ENCODE measurements at places on chromosomes 1 and 21.

DNA sequence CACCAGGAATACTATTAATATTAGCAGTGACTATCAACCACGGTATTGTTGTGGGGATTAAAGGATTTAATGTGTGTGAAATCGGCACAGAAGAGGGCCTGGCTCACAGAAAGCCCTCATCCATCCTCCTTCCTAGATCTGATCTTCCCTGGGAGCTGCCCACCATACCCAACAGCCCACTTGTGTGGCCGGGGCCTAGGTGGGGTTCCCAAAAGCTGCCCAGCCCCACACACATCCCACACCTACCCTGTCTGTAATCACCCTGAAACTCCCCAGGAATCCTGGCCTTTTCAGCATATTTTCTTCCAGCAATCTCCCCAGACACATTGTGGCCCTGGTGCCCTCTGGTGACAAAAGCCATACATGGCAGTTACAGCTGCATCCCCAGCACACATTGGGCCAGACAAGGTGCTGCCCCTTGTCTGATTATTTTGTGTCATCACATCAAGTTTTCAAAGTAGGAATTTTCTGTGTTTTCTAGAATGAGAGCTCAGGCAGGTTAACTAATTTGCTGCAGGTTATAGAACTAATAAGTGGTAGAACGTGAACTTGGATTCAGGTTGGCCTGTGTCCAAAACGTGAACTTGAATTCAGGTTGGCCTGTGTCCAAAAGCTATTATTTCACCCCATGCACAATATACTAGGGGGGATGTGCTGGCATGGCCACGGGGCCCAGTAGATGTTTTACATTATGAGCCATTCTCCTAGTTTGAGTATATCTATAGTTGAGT, 5.3 kb upstream of the SLC6A9 start:
- DNase-seq: peak; percentile 58

DNA sequence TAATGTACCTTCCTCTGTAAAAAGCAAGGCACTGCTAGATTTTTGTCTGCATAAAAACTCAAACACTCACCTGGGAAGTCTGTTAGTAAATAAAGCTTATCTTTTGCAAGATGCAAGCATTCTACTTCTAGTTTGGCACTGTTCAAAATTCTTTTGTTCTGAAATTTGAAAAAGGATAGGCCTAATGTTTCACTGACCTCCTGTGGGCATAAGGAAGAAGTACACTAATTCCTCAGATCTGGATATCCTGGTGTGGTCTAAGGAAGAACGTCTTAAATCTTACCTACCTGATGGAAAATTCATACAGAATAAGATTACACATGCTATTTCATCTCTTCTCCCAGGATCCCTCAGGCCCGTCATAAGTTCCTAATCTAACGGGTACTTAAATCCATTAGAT, 93.5 kb upstream of the CAMK1G start:
- no peak for DNase-seq

GRCh38 chr1:24126018-24126671, 14.2 kb upstream of the MYOM3 start:
- no peak for DNase-seq

- no peak for DNase-seq
These were observed 82.2 kb upstream of the DPT start for GRCh38 chr1:168811176-168811575.

DNA sequence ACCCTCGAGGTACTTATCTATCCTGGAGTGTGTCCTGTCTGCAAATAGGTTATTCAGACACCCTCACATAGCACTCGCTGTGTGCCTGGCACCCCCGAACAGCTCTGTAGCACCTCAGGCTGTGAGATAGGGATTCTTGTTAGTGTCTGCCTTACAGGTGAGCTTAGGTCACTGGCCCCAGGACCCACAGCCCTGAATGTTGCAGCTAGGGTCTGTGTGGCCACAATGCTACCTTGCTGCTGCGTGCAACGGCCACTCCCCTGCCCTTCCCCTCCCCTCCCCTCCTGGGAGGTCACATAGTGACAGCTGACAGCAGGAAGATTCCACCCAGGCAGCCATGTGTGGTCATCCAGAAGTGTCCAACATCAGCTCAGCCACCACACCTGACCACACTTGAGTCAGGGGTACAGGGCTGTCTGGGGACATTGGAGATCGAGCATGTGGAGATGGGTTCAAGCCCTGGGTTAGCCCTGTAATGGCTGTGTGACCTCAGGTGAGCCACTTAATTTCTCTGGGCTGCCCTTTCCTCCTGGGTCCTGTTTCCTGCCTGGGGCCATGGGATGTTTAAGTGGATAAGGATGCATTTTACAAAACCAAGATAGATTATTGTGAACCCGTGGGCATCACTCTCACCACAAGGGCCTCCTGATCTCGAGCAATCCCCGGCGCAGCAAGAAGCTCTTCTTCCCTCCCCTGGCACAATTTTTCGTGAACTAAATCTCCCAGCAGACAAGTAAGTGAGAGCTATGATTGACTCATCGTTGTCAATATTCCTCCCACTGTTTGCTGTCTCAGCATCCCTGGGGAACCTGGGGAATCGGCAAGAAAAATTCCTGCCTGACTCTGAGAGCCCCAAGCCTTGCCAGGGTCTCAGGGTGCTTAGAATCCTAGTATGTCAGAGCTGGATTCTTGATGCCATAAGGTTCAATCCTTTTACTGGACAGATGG, 208.7 kb downstream of the PTPRU start:
- DNase-seq: no peak

DNA sequence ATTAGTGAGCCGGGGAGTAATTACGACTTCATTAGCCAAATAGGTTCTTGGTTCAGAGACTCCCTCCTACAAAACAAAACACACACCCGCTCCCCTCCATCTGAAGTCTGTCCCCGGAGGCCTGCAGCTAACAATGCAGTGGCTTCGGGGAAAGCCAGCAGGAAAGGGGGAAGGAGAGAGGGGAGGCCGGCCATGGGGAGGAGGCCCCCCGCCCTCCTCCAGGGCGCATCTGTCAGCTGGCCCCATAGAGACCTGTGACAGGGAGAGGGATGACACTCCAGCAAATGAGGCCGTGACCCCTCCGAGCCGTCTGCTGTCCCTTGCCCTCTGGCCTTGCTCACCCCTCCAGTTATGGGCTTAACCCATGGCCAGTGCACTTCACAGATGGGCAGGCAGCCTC, 12.1 kb upstream of the CNTN2 start:
- no peak for DNase-seq

DNA sequence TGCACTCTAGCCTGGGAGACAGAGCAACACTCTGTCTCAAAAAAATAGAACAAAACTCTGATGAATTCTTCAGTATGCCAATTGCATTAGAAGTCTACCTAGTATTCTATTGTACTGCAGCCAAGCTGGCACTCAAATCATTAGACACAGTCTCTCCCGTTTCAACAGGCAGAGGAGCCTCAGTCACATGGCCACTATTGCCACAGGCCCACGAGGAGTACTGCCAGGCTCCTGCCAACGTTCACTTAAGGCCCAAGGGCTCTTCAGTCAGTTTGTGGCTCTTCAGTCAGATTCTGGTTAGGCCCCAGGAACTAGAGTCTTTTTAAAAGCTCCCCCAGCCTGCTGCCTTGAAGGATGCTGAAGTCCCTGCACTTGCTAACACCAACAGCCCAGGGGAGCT, 73.4 kb downstream of the SH3BGR start:
- DNase-seq: no peak

DNA sequence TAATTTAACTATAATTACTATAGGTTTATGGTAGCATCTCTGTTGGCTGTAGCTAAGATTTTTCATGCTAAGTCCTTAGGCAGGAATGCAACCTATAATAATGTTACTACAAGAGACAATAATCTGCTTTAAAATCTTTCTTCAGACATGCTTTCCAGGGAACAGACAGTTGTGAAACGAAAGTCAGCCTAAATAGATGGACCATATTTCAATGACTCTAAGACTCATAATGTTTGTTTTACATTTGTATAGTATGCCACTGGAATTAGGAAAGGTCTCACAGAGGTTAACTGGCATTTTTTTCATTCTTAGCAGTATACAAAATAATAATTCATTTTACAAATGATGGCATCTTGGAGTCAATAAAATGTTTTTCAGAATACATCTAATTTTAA, 8.1 kb downstream of the RERE start:
- DNase-seq: no peak

DNA sequence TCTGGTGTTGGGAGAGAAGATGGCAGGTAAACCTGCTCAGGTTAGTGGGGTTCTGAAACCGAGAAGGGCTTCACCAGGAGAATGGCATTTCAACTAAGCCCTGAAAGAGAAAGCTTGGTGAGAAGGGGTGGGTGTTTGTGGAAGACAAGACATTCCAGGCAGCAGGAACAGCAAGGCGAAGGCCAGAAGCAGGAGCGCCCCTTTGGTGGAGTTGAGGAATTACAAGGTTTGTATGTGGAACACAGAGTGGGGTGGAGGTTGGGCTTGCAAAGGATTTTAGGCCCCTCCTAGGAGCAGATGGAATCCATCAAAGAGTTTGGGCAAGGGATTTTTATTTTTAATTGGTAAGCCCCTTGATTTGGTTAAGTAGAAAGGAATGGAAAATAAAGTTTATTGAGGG, 24.8 kb upstream of the ELOA start:
- no peak for DNase-seq

DNA sequence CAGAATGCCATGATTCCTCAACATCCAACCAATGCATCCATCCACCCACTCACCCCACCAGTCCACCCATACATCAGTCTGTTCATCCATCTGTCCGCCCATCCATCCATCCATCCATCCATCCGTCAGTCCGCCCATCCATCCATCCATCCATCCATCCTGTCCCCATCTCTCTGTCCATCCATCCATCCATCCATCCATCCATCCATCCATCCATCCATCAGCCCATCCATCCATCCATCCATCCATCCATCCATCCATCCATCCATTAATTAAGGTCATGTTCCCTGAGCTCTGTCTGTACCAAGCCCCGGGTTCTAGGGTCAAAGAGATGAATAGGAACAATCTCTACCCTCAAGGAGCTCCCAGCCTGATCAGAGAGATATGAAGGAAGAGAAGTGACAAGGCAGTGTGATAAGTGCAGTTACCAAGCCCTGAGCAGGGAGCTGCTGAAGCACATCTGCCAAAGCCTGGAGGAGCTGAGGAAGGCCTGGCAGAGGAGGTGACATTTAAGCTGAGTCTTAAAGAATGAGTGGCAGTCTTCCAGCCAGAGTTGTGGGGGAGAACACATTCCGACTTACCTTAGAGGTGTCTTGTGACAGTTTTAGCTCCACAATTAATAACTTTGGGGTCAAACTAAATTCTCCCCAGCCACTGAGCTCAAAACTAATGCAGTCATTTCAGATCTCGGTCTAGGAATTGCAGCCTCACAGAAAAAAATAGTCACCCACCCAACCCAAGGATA, 47.9 kb downstream of the GRIK3 start:
- DNase-seq: no peak

- no peak for DNase-seq
These were observed 5.1 kb upstream of the NPHP4 start for GRCh38 chr1:5997316-5997715.

- DNase-seq: no peak
These were observed 23.9 kb downstream of the DNAJC8 start for GRCh38 chr1:28208818-28209441.

- no peak for DNase-seq
These were observed 6.9 kb downstream of the PLCH2 start for GRCh38 chr1:2483026-2483425.

All from HS-27A (cell line).